ENCODE measurements at places on chromosomes 7 and 10.

GRCh38 chr10:15169555-15170401 is 1.3 kb upstream of the NMT2 start:
- DNase-seq: no peak

DNA sequence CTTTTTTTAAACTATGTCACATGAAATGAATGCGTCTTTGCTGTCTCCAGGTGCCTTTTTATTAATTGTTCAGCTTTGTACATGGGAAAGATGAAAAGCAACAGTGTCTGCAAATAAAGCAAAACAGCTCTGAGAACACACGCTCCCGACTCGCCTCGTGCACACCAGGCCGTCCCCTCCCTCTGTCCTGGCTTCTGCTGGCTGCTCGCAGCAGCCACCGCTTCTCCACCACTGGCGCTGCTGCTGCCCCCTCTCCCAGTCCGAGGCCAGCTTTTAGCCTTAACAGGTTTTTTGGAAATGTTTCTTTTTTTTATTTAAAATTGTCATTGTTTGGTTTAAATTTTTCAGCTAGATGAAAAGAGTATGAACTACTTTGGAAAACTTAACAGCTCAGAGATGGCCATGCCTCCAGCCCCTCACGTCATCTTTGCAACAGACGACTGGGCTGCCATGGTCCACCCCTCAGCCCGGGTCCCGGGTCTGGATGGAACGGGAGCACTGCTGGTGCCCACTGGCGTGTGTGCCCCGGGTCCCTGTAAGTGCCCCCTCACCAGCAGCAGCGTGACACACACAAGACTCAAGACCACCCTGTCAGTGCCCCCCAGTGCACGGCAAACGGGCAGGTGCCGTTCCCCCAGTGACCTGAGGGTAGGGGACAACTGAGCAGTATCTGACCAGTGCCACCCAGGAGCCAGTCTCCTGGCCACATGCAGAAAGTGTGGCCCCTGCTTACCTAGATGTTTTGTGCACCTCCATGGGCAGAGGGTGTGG is 415.6 kb upstream of the FOXK1 start:
- no peak for DNase-seq

GRCh38 chr10:47027108-47027783 is 116.0 kb downstream of the PTPN20 start:
- DNase-seq: no peak

GRCh38 chr10:1893941-1894340 is 156.6 kb upstream of the ADARB2 start:
- no peak for DNase-seq

GRCh38 chr10:88312855-88313254 is 270.3 kb downstream of the RNLS start:
- DNase-seq: no peak
